ENCODE measurements at places on chromosomes 12 and 14.

- no peak for DNase-seq
Observed at GRCh38 chr12:121893961-121894460, 5.4 kb downstream of the PSMD9 start.

GRCh38 chr14:92927349-92928257 is 4.7 kb downstream of the CHGA start:
- no peak for DNase-seq

- no peak for DNase-seq
Observed at GRCh38 chr14:45253754-45254310, 830 bp upstream of the MIS18BP1 start.

GRCh38 chr14:87944987-87945604 is 47.9 kb downstream of the GALC start:
- DNase-seq = no peak

GRCh38 chr14:59277659-59278058 is 89.2 kb downstream of the DAAM1 start:
- DNase-seq = no peak

GRCh38 chr12:76943008-76943407 is 64.2 kb upstream of the CSRP2 start:
- DNase-seq = no peak

DNA sequence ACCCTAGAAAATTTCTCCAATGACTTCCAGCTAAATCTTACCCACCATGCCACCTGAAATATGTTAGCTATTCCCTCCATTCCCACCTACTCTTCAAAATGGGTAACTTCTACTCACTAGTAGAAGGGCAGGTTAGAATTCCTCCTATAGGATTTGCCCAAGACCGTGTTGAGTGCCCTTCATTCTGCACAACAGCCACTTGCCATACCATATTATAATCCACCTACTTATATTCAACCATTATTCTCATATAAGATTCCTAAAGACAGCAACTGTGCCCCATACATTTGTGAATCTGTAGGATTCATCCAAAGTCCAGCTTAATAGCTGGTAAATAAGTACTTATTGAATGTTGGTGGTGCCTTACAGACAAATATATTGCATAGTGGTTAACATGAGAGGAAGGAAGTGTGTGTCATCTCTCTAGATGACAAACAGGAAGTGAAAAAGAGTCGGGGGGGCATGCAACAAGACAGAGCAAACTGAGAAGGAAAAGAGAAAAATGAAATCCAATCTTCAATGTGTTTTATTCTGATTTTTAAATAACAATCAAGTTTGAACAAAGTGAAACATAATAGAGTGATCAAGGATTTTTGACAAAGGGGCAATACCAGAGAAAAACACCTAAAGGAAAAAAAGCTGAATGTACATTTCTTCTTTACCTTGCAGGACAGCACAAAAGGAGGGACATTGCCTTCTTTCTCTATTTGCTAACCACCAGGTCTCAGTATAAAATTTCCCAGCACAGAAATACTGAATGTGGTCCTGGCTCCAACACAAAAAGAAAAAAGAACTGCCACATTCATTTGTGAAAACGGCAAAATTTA is 389.3 kb upstream of the USP15 start:
- DNase-seq = no peak

GRCh38 chr14:77640756-77641533 is 24.5 kb upstream of the SPTLC2 start:
- DNase-seq = no peak

GRCh38 chr12:10186299-10186698 is 7.5 kb downstream of the TMEM52B start:
- DNase-seq = no peak

DNA sequence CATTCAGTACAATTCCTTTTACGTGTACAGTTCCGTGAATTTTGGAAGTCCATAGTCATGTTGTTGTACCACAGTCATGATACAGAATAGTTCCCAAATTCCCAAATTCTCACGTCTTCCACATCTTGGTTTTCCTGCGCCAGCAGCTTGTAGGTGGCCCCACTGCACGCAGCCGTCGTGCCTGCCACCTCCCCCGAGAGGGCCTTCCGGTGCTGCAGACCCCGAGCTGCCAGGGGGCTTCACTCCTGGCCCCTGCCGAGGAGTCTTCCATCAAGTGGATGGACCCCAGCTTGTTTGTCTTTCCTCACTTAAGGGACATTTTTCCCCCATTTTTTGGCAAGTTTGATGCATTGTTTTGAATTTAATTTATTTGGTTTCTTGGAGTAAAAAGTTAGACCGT is 16.8 kb downstream of the MTA1 start:
- no peak for DNase-seq

GRCh38 chr12:70756118-70756517 is 118.9 kb upstream of the PTPRB start:
- no peak for DNase-seq
